Stimulated activated CD4-positive, alpha-beta T cell treated with anti-CD3 and anti-CD28 coated beads, TNF-alpha, amount 100 ng/mL, for 4 hours (primary cell): ENCODE measurements at places on chromosomes 7 and 10.

DNA sequence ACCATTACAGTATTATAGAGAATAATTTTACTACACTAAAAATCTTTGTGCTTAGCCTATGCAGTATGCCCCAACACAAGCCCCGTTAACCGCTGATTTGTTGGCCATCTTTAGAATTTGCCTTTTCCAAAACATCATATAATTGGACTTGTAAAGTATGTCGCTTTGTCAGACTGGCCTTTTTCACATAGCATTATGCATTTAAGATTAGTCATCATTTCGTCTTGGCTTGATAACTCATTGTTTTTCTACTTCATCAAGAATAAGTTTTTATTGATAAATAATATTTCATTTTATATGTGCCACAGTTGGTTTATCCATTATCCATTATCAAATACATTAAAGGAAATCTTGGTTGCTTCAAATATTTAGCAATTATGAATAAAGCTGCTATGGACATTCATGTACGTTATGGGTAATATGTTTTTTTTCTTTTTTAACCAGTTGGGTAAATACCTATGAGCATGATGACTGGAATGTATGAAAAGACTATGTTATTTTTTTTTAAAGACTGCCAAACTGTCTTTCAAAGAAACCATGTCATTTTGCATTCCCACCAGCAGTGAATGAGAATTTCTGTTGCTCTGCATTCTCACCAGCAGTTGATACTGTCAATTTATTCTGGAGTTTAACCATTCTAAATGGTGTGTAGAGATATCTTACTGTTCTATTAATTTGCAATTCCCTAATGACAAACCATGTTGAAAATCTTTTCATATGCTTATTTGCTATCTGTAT, 273.1 kb upstream of the KCND2 start:
- no peak for DNase-seq

- no peak for DNase-seq
Measured at GRCh38 chr10:79123547-79123963, 54.8 kb downstream of the ZMIZ1 start.

GRCh38 chr10:14570800-14571199, 203.9 kb downstream of the FAM107B start:
- DNase-seq = no peak

- DNase-seq = no peak
Measured at GRCh38 chr7:91039033-91039432, 225.2 kb upstream of the FZD1 start.

DNA sequence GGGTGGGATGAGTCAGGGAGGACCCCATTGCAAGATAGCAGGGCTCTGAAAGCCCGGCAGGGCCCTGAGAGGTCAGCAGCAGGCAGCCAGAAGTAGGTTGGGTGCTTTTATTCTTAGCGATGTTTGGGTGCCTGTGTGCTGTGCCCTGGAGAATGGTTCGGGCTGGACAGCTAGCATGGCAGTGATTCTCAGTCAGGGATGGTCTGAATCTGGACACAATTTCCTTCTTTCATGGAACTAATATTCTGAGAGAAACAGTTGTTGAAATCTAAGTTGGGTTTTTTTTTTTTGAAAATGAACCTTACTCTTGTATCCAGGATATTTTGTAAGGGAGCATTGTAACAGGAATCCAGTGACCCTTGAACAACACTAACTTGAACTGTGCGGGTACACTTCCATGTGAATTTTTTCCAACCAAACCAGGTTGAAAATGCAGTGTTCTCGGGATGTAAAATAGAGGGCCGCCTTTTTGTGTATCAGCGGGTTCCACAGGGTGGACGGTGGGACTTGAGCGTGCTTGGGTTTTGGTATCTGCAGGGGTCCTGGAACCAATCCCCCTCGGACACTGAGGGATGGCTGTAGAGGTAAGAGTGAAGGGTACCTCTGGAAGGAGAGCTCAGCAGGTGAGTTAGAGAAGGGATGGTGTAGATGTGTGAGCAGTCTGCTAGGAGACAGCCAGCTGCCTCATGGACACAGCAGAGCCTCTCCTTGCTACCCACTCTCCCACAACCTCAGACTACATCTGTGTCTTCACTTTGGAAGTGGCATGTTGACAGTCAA, 12.5 kb downstream of the CCNY start:
- no peak for DNase-seq
